ENCODE measurements at places on chromosomes 2 and 18. TPM values are rescaled to one million over a fixed set of nuclear protein-coding genes. Genes with fewer than 3 reads are reported as not detected.

WDPCP gene
- 29.6 TPM for total RNA-seq

RBKS gene
- 1.2 TPM for total RNA-seq

SPAST gene
- total RNA-seq: 27.6 TPM

MTX2 gene
- total RNA-seq: 24.3 TPM

NPPC gene
- total RNA-seq: 1.7 TPM

CRYBA2 gene
- total RNA-seq: not detected

All from skin of body (tissue), 3 donors.